A549 treated with CpdA at 1 μM for 4 hours (cell line): ENCODE measurements at places on chromosomes 4 and X. TPM values are rescaled to one million over a fixed set of nuclear protein-coding genes. Genes with fewer than 3 reads are reported as not detected.

SORCS2 gene
- 2.9 to 5.6 TPM (median 5.3 TPM) in 5 replicates for total RNA-seq

TCEAL9 gene
- total RNA-seq: 80.6 to 158 TPM (median 90.0 TPM) in 5 replicates

TBC1D8B gene
- 1.3 to 2.0 TPM (median 1.8 TPM) in 5 replicates for total RNA-seq

F9 gene
- not detected in 5 replicates for total RNA-seq

USP26 gene
- total RNA-seq: not detected in 5 replicates

TMPRSS11B gene
- not detected in 5 replicates for total RNA-seq

NSG1 gene
- total RNA-seq: 0.60 to 0.98 TPM (median 0.90 TPM) in 5 replicates

RNF212 gene
- total RNA-seq: 1.2 to 3.6 TPM (median 2.5 TPM) in 5 replicates

CLOCK gene
- total RNA-seq: 4.8 to 6.1 TPM (median 5.3 TPM) in 5 replicates

KIT gene
- total RNA-seq: not detected in 5 replicates

IGSF1 gene
- 0.24 to 0.45 TPM (median 0.38 TPM) in 5 replicates for total RNA-seq

DSPP gene
- not detected in 5 replicates for total RNA-seq

DKK2 gene
- not detected in 5 replicates for total RNA-seq

PRDM5 gene
- 3.3 to 4.9 TPM (median 4.5 TPM) in 5 replicates for total RNA-seq

PAGE2 gene
- not detected in 5 replicates for total RNA-seq

MEPE gene
- total RNA-seq: not detected in 5 replicates

YY2 gene
- 1.5 to 3.0 TPM (median 2.6 TPM) in 5 replicates for total RNA-seq

SPATA4 gene
- 0.18 to 0.78 TPM (median 0.20 TPM) in 3 of 5 replicates, not detected in the others for total RNA-seq

CFAP299 gene
- total RNA-seq: not detected in 5 replicates

PPEF2 gene
- total RNA-seq: not detected in 5 replicates

SPANXB1 gene
- 2.7 to 4.0 TPM (median 3.2 TPM) in 5 replicates for total RNA-seq

PDE6B gene
- total RNA-seq: not detected in 5 replicates

KLHL13 gene
- 0.25 to 0.39 TPM (median 0.34 TPM) in 5 replicates for total RNA-seq

ADH1C gene
- total RNA-seq: not detected in 5 replicates

F8A3 gene
- total RNA-seq: 0.20 to 1.4 TPM (median 1.0 TPM) in 5 replicates

LGI2 gene
- total RNA-seq: 0.09 to 0.32 TPM (median 0.20 TPM) in 5 replicates

RASL11B gene
- total RNA-seq: 0.08 to 0.15 TPM (median 0.14 TPM) in 3 of 5 replicates, not detected in the others

CXorf38 gene
- 8.0 to 11.2 TPM (median 10.6 TPM) in 5 replicates for total RNA-seq
